Activated T-cell treated with anti-CD3 and anti-CD28 coated beads, Interleukin-2, amount 50 U/mL, for 24 hours (primary cell): ENCODE measurements at places on chromosomes 4 and X.

DNA sequence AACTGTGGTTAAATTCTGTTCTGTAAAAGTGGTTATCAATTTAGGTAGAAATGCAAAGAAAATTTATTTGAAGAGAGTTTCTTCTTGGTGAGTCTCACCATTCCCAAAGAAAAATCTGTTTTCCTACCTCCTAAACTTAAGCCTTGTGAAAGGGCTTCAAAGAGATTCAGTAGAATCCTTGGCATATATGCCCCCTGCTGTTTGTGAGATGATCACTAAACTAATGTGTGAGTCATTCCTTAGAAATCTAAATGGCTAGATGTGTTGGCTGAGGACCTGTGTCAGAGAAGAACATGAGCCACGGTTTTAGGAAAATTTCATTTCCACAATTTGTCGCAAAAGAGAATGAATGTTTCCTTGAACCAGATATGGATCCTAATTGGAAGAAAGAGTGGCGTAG, 260.9 kb downstream of the SLC7A11 start:
- no peak overlapping the region for H3K27ac ChIP-seq
- H3K4me1 ChIP-seq: no peaks in the 10 kb centered on the region
- DNase-seq: no peak
- no peaks in the 10 kb centered on the region for H3K27me3 ChIP-seq
- H3K4me3 ChIP-seq: no peak overlapping the region
- H3K36me3 ChIP-seq: no peaks in the 10 kb centered on the region

- H3K4me3 ChIP-seq: no peak overlapping the region
- no peak for DNase-seq
- no peaks in the 10 kb centered on the region for H3K4me1 ChIP-seq
- H3K27ac ChIP-seq: no peak overlapping the region
Measured at GRCh38 chrX:12174358-12174757, 36.1 kb downstream of the FRMPD4 start.

GRCh38 chr4:108372681-108373080, 203.9 kb upstream of the LEF1 start:
- peaks cover 17% of the 10 kb centered on the region for H3K27me3 ChIP-seq
- peaks cover 41% of the 10 kb centered on the region for H3K4me1 ChIP-seq
- no peak for DNase-seq
- no peaks in the 10 kb centered on the region for H3K36me3 ChIP-seq
- H3K4me3 ChIP-seq: peak overlapping the region; percentile 30

DNA sequence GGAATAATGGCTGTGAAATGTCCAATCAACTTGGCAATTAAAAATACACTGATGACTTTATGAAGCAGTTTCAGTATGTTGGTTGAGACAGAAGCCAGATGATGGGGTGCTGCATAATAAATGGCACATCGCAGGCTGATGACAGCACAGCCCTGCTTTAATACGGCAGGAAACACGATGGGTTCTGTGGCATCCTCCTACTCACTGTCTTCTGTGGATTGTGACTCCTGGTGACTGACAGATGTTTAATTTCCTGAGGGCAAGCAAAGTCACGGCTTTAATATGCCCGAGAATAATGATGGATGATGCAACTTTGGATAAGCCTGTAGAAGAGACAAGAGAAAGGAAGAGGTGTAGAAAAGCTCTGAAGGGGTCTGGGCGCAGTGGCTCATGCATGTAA, 295.4 kb downstream of the TRIML1 start:
- H3K36me3 ChIP-seq: no peaks in the 10 kb centered on the region
- H3K27me3 ChIP-seq: no peaks in the 10 kb centered on the region
- no peak overlapping the region for H3K4me3 ChIP-seq
- no peak overlapping the region for H3K27ac ChIP-seq
- DNase-seq: no peak
- H3K4me1 ChIP-seq: no peaks in the 10 kb centered on the region

DNA sequence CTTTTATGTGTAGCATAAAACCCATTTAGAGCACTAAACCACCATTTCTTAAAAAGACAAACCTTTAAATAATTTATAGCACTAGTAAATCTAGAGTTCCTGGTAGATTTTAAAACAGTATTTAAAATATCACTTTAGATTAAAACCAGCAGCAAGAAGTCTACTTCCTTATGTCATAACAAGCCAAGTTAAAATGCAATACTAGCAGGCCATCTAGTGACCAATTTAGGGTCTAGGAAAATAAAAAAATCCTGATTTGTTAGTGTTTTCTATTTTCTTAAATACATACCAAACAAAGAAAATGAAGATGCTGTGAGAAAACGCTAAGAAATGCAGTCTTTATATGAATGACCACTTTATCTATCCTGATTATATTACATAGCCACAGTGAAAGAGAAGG, 53.9 kb downstream of the PAPSS1 start:
- H3K4me1 ChIP-seq: no peaks in the 10 kb centered on the region
- no peak overlapping the region for H3K4me3 ChIP-seq
- no peak overlapping the region for H3K27ac ChIP-seq
- peaks cover 21% of the 10 kb centered on the region for H3K36me3 ChIP-seq

DNA sequence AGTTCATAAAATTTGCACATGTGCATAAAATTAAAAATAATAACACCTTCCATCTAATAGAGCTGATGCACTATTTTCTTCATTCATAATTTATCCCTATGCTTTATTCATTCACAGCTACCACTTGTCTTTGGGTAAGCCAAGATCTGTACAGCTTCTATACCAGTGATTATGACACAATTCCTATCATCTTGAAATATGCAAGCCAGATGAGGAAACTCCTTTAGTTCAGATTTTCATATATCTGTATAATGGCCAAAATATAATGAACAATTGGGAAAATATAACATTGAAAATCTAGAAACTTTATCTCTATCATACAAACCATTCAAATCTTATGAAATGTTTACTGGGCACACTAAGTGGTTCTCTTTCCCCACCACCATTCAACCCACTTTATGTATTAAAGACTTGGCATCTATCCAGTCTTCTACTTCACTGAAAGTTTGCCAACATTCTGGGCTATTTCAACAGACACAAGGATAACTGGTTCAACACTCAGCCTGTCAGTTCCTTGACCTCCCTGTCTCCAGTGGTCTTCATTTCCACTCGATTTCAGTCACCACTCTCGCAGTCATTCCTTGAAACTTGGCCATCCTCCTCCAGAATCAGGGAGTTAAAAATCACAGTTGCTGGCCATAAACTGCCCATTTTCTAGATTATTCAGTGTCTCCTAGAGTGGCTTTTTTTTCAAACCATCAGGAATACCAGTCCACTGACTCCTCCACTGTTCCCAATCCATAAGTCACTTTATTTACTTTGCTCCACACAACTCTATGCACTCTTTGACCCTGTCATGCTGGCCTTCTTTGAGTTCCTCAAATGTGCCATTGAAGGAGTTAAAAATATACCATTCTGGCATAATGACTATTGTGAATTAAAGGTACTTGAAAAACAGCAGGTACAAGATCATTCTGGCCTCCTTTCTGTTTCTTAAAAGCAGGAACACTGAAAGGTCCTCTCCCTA, 85.5 kb downstream of the CAMK2D start:
- no peaks in the 10 kb centered on the region for H3K27me3 ChIP-seq
- no peak for DNase-seq
- peak overlapping the region; percentile 37 for H3K27ac ChIP-seq
- H3K36me3 ChIP-seq: peaks cover 86% of the 10 kb centered on the region

- H3K27ac ChIP-seq: no peak overlapping the region
- peaks cover 51% of the 10 kb centered on the region for H3K36me3 ChIP-seq
- DNase-seq: no peak
- H3K27me3 ChIP-seq: no peaks in the 10 kb centered on the region
Measured at GRCh38 chr4:184657144-184657543, 7.6 kb downstream of the PRIMPOL start.

DNA sequence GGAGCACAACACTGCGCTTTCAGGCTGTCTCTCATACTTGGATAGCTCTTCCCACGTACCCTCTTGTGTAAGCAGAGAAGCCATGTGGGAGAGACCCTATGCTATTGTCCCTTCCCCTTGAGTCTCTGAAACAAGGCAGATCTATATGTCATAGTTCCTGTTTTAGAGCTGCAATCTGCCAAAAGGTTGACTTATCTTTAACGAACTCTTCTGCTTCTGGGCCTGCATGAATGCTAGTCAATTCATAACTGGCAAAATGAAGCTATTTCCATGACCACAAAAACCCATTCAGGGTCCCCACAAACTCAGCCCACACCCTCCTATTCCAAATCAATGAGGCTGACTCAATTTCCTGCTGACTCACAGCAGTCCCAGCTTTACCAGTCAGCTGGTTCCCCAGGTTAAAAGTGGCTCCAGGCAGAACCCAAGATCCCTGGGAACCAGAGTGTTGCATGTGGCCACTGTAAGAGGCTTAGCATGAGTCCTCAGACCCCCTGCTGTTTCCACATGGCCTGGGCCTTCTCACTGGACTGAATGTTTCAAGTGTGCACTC, 25.3 kb upstream of the SOD3 start:
- H3K27ac ChIP-seq: no peak overlapping the region
- H3K36me3 ChIP-seq: no peaks in the 10 kb centered on the region
- no peaks in the 10 kb centered on the region for H3K27me3 ChIP-seq
- H3K4me3 ChIP-seq: no peak overlapping the region
- H3K4me1 ChIP-seq: peaks cover 7% of the 10 kb centered on the region
- DNase-seq: no peak

DNA sequence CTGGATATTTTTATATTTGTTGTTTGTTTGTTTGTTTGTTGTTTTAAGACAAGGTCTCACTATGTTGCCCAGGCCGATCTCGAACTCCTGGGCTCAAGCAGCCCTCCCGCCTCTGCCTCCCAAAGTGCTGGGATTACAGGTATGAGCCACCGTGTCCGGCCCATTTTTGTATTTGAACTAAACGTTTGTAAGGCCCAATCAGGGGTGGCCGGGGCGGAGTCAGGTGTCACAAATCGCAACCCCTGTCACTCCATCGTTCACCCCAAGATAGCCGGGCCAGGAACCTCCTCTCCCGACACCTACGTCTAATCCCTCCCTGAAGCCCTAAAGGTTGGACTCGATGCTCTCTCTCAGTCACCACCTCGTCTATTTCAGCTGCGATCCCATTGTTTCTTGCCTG, 722 bp upstream of the EFHC2 start:
- peak; percentile 60 for DNase-seq
- H3K4me1 ChIP-seq: peaks cover 26% of the 10 kb centered on the region
- H3K36me3 ChIP-seq: no peaks in the 10 kb centered on the region
- H3K27ac ChIP-seq: peak overlapping the region; percentile 69
- peak overlapping the region; percentile 76 for H3K4me3 ChIP-seq
- peaks cover 31% of the 10 kb centered on the region for H3K27me3 ChIP-seq

DNA sequence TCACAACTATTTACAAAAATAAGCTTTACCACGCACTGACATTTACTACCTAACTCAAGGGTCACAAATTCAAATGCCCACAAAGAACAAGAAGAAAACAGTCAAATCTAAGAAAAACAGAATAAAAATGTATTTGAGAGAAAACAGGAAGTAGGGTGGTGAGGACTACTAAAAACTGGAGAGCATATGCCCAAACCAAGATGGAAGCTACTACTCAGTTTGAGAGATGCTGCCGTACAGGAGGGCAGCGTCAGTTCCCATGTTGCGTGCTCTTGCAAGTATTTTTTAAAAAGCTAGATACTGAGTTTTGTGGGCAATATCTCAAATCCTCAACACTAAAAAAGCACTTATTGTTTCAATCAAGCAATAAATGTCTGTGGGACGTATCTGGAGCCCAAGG, 16.2 kb downstream of the HNRNPD start:
- peaks cover 94% of the 10 kb centered on the region for H3K36me3 ChIP-seq
- peak overlapping the region; percentile 18 for H3K4me3 ChIP-seq
- no peak for DNase-seq
- H3K4me1 ChIP-seq: peaks cover 88% of the 10 kb centered on the region

DNA sequence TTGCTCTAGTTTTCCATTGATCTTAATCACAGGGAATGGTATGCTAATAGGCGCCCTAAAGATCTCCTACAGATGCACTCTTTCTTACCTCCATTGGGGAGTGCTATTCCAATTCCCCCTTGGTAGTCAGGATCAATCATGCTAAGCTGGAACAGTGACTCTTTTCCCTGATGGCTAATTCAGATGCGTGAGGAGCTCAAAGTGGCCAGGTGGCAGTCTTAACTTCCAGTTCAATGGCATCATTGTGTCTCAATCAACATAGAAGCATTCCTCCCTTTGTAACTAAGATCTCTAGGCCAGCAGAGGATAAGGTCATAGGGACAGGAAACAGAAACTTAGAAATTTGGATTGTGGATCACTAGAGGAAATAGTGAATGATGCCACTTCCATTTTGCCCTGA, 216.8 kb downstream of the GRID2 start:
- H3K27me3 ChIP-seq: no peaks in the 10 kb centered on the region
- H3K27ac ChIP-seq: no peak overlapping the region
- no peaks in the 10 kb centered on the region for H3K4me1 ChIP-seq
- no peak overlapping the region for H3K4me3 ChIP-seq

DNA sequence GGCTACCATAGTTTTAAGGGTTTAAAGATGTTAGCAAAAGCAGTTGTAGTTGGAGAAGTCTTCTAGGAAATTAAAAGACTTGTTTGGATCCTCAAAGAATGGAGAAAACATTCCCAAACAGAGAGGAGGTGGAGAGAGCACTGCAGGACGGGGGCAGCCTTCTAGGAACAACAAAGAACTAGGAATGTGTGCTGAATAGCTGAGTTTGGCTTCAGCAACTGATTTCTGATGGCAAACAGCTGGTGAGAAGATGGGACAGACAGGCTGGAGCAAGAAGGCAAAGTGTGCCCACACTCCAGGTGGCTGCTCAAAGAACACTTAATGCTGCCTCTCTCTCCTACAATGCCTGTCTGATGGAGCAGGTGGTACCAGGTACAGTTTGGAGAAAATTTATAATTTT, 1331.1 kb downstream of the ADGRL3 start:
- DNase-seq: no peak
- H3K4me3 ChIP-seq: no peak overlapping the region
- H3K36me3 ChIP-seq: no peaks in the 10 kb centered on the region

DNA sequence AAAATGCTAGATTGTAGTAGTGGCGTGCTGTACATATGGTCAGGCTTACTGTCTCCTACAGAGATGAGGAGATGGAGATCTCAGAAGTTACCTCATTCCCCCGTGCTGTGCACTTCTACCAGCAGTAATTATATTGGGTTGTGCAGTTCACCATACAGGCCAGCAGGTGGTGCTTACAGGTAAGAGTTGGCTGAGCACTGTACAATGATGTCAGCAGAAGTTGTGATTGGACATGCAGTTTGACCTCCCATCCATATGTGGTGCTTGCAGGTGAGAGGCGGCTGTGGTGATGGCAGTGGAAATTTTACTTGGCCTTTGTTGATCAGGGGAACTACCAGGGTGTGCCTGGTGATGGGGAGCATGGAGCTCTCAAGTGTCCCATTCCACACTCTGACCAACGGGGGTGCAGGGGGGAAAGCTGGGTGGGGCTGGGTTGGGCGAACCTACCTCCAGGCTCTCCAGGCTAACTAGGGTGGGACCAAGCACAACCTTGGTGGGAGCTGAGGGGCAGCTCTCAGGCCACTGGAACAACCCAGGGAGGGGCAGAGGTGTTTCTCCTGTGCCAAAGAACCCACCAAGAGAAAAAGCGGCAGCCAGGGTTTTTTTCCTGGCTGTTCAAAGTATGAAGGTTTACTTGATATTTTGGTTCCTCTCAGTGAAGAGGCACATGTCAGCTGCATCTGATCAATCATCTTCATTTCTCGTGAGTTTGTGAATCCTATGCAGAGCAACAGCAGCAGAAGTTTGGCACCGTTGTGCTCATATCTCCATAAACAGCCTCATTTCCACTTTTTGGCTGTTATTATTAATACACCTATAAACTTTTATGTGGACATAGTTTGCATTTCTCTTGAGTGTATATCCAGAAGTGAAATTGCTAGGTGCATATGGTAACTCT, 73.8 kb upstream of the FREM3 start:
- no peaks in the 10 kb centered on the region for H3K36me3 ChIP-seq
- H3K4me1 ChIP-seq: no peaks in the 10 kb centered on the region
- H3K4me3 ChIP-seq: no peak overlapping the region
- peaks cover 3% of the 10 kb centered on the region for H3K27me3 ChIP-seq
